AG08396 (cell line): ENCODE measurements at places on chromosomes 6 and 20.

DNA sequence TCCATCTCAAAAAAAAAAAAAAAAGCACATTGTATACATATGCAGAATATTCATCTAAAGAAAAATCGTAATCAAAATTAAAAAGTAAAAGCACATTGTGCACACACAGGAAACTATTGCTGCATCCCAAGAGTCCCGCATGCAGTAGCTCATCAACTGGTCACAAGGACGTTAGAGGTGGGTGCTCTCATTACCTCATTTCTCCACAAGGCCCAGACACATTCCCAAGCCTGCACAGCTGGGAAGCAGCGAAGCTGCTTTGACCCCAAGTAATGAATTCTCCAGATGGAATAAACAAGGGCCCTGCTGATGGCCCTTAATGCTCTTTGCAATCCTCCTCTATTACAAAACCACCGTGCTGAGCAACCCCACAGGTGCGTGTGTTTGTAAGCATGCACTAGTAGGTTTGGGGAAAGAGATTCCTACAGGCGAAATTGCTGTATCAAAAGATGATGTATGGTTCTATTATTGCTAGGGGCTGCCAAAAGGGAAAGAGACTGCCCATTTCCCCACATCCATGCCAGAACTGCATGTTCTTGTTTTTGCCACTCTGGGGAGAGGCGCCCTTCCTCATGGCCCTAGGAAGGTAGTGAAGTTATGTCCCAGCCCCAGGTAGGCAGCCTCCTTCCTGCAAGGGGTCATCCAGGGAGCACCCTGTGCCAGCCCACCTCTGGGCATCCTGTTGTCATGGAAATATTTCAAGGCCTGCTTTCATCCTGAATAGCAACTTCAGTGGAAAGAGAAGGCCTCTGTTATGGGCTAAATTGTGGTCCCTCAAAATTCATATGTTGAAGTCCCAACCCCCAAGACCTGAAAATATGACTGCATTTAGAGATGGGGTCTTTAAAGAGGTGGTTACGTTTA is 34.6 kb upstream of the PTGIS start:
- no peak for DNase-seq

DNA sequence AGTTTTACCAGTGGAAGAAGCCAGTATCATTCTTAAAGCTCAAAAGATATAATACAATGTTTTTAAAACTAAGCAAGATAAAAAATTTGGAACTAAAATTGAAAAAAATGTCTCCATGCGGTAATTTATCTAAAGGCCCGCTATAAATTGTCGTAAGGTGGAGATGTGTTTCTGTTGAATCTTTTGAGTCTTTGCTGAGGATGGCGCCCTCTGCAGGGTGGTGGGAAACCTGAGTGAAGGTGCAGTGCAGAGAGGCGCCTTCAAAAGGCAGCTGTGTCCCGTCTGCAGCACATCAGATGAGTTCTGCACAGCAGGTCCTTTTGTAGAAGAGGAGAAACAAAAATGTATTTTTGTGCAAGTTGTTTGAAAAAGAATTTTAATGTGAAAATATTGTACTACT is 29.4 kb upstream of the KIF25 start:
- no peak for DNase-seq

DNA sequence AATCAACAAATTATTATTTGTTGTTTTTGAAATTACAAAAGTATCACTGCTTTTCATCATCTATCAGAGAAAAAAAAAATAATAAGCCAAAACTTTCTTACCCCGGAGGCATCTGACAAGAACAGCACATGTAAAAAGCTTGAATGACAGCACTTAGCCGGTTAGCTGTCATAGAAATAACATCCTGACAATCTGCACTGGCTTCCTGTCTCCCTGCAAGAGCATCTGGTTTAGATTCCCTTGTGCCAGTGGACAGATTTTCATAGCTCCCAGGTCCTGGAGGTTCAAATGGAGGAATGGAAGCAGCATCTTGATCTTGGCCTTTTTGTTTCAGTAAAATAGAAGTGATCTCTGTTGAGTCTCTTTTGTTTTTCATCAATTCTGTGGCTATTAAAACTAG is 74.8 kb downstream of the HACE1 start:
- DNase-seq = no peak

DNA sequence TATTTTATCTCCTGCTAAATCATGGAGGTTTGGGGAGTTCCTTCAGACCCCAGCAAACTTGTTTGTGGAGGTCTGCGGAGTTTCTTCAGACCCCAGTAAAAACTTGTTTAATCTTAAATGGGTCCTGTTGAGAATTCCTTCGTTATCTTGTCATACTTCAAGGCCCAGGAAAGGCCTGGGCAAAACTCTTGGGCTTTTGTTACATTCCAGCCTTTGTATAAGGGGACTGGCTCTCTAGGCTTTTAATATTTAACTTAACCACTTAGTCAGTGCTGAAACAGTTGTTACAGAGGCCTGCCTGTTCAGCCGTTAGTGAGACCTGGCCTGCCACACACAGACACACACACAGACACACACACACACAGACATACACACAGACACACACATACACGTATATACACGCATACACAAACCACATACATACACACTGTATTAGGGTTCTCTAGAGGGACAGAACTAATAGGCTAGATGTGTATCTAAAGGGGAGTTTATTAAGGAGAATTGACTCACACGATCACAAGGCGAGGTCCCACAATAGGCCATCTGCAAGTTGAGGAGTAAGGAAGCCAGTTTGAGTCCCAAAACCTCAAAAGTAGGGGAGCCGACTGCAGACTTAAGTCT is 21.3 kb upstream of the CST3 start:
- DNase-seq = no peak

GRCh38 chr6:78867020-78867369 is 356 bp upstream of the IRAK1BP1 start:
- no peak for DNase-seq

DNA sequence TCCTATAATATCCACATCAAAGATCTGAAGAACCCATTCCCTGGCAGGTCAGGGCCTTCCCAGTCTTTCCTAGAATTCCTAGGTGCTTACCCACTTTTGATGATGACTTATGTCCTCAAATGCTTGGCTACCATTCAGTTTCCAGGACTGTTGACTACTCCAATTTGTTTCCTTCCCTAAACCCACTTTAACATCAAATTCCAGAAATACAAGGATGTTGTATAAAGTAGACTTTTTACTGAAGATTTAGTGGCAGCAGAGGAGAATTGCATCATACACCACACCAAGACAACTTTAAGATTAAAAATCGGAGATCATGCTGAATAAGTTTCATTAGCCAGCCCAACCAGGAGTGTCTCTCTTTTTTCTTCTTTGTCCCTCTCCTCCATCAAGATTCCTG is 203.3 kb upstream of the LAMP5 start:
- no peak for DNase-seq

GRCh38 chr6:12369781-12370262 is 79.7 kb downstream of the EDN1 start:
- no peak for DNase-seq

DNA sequence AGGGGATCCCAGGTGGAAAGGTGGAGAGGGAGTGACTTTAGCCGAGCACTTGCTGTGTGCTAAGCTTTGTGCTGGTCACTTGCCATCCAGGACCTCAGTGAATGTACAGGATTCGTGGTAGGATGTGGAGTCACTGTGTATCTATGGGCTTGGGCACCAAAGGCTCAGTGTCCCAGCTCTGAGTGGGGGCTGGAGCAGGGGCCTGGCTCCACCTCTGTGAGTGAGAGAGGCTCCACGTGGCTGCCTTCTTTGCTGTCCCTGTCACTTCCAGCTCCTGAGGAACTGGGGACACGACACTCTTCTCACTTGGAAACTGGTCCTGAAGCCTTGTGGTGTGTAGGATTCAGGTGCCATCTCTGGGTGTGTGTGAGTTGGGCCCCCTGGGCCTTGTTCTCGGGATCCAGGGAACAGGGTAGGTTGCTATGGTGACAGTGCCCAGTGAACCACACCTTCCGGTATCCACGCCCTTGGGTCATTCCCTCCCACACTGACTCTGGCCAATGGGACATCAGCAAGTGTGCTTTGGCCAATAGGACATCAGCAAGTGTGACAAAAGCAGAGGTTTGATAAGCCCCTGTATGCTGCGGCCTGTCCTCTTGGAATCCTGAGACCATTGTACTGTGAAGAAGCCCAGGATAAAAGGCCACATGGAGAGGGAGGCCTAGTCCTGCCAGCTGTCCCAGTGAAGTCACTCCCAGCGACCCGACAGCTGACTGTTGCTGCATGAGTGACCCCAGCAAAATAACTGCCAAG is 87.7 kb downstream of the CDH22 start:
- DNase-seq = no peak

DNA sequence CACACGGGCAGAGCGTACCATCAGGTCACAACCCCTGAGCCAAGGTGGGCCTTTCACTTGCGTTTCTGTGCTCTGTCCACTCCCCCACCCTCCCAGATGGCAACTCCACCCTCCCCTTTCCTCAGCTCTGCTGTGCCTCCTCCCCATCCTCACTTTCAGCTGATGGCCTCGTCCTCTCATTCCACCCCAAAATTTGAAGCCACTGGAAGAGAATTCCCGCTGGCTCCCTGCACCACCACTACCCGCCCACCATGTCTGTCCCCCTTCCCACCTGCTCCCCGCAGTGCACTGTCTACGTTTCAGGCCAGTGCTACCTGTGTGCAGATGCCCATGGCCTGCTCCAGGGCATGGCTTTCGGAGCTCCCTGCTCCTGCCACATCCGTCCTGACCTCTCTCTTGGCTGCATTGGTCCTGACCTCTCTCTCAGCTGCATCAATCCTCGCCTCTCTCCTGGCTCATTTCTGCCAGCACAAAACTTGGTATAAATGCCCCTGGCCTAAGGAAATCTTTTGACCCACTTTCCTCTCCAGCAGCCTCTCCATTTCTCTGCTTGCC is 24.0 kb downstream of the SYNJ2 start:
- no peak for DNase-seq

DNA sequence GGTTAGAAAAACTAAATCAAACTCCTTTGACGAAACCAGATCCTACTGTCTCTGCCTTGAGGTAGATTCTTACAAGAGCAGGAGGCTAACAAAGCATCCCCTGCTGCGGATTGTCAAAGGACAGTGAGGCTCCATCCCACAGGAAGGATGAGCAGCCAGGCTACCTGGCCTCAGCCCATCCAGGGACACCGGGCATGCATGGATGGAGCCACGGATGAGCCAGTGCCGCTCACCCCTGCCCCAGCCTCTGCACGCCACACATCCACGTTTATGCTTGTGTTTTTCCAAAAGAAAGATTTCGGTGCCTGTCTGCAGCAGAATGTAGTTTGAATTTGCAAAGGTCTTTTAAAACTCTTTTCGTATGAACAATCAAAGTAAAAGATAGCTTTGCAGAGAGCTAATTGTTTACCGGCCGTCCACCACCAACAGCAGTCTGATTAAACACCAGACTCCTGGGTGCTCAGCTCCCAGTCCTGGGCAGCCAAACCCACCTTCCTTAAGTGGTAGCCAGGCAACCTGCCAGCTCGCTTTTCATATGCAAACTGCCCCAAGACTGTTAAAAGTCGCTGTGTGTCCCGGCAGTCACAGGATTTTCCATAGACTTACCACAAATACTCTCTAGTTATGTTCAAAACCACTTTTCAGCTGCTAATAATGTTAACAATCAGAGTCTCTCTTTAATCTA is 999 bp downstream of the THBS2 start:
- DNase-seq = no peak

- no peak for DNase-seq
Measured at GRCh38 chr6:105769197-105769596, 316.9 kb upstream of the PRDM1 start.

DNA sequence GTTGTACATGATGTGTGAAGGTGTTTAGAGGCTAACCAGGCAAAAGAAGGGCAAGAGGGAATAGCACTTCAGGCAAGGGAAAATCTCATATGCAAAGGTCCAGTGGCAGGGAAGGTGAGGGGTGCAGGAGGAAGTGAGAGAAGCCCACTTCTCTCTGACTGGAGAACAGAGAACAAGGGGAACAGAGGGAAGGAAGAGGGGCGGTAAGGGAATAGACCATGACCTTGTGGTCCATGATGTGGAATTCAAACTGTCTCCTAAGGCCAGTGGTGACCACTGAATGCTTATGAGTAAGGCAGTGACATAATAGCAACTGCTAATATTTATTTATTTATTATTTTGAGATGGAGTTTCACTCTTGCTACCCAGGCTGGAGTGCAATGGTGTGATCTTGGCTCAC is 20.6 kb upstream of the SLC9A8 start:
- DNase-seq = no peak

GRCh38 chr6:39561536-39562266 is 163.5 kb downstream of the KIF6 start:
- no peak for DNase-seq

- no peak for DNase-seq
Measured at GRCh38 chr20:1696521-1697209, 39.1 kb upstream of the SIRPG start.

GRCh38 chr6:56293781-56294180 is 46.4 kb upstream of the COL21A1 start:
- no peak for DNase-seq

DNA sequence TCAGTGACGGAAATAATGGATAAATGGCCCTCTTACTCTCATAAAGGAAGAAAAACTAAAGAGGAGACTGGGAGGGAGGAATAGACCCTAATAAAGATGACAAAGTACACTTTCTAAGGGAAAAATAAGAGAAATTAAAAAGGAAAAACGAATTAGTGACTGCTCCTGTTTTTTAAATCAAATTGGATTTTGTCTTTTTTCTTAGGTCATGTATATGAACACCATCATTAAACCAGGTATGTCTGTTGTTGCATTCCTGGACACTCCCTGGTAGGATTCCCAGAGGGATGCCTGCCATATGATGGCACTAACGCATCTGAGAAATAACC is 59.4 kb upstream of the BTN3A2 start:
- DNase-seq = no peak

GRCh38 chr6:110528101-110528929 is 51.9 kb upstream of the SLC22A16 start:
- peak; percentile 46 for DNase-seq

- DNase-seq = no peak
Measured at GRCh38 chr6:15800841-15801617, 138.2 kb upstream of the DTNBP1 start.

DNA sequence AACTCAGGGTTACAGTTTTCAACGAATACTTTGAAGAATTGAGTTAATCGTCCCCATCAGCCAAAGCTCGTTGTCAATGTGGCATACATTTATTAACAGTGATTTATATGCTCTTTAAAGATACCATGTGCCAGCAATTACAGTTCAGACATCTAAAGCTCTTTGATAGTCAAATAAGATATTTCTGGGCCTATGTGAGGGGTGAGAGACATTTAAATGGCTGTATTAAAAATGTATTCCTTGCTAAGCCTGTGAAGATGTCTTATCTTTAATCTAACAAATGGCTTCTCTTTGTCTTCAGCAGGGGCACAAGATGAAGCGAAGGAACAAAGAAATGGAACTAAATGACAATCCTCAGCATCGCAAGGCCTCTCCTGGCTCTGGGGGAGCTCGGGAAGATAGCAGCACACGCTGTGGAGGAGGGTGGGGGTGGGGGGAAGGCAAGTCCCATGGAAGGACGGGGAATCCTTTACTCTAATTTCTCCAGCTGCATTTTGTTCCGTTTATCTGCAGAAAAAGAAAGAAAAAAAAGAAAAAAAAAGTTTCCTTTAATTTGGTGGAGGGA is 523.6 kb downstream of the KIF16B start:
- no peak for DNase-seq

GRCh38 chr6:64014595-64014994 is 379.0 kb downstream of the PHF3 start:
- no peak for DNase-seq

GRCh38 chr20:17797161-17797560 is 97.4 kb downstream of the BANF2 start:
- DNase-seq = no peak
